ENCODE measurements at places on chromosomes 16 and 17.

DNA sequence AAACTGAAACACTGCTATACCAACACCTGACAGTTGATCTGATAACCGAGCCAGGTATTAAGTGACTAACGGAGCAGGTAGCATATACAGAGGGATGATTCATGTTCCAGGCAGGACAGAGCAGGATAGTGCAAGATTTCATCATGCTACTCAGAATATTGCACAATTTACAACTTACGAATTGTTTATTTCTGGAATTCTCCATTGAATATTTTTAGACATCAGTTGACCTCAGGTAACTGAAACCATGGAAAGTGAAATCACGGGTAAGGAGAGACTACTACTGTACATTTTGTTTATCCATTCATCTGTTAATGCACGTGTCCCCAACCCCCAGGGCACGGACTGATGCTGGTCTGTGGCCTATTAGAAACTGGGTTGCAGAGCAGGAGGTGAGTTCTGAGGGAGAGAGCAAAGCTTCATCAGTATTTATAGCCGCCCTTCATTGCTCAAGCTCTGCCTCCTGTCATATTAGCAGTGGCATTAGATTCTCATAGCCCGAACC lies 14.5 kb upstream of the PPM1E start:
- no peak for DNase-seq

DNA sequence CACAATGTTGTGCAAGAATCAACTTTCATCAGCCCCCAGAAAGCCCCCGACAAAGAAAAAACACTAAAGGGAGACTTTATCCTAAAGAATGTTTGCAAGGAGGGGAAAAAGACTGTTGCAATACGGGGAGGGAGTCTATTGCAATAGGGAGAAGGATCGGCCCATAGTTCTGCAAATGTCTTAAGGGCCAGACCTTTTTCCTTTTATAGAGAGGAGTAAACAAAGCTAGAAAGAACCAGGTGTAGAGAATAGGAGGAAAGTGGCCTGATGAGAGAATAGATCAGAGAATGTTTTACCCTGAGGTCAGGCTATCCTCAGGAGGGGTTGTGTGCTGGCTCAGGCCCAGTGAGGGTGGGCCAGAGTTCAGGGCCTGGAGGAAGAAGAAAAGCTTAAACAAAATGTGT lies 8.7 kb upstream of the CAVIN1 start:
- no peak for DNase-seq

- no peak for DNase-seq
These were observed 19.9 kb downstream of the ZNF469 start for GRCh38 chr16:88402551-88403240.

- DNase-seq = no peak
These were observed 151.6 kb downstream of the SOCS1 start for GRCh38 chr16:11104168-11105037.

GRCh38 chr17:65190467-65191097 lies 53.4 kb downstream of the RGS9 start:
- no peak for DNase-seq

GRCh38 chr16:14454391-14454790 lies 175.7 kb downstream of the PARN start:
- no peak for DNase-seq

- DNase-seq = no peak
These were observed 528 bp downstream of the TERB1 start for GRCh38 chr16:66800856-66801255.

DNA sequence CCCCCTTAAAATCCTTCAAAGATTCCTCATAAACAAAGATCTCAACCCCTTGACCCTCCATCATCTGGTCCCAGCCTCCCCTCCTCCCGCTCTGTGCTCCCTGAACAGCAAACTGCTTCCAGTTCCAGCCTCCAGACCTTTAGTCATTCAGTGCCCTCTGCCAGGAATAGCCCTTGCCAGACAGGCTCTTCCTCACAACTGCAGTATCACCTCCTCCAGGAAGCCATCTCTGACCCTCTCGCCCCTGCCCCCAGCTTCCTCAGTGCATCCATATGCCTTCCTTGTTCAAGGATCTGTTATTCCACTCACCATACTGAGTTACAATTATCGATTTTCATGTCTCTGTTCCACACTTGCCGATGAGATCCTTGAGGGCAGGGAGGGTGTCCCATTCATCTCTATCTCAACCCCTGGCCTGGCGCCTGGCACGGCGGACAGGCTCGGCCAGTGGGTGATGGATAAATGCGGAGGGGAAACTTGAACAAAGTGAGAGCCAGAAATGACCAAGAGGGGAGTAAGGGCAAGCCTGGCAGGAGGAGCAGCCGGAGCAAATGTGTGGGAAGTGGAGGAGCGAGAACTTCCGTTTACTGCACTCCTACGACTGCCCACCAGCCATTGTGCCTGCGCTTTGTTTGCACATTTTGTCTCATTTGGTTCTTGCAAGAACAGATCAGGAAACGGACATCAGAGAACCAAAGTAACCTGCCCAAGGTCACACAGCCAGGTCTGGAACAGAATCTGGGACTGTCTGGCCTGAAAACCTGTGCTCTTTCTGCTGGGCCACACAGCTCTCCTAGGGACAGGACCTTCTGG lies 2.0 kb upstream of the NXPH3 start:
- no peak for DNase-seq

All from activated naive CD4-positive, alpha-beta T cell (primary cell).